ENCODE measurements at places on chromosomes 16 and 17.

DNA sequence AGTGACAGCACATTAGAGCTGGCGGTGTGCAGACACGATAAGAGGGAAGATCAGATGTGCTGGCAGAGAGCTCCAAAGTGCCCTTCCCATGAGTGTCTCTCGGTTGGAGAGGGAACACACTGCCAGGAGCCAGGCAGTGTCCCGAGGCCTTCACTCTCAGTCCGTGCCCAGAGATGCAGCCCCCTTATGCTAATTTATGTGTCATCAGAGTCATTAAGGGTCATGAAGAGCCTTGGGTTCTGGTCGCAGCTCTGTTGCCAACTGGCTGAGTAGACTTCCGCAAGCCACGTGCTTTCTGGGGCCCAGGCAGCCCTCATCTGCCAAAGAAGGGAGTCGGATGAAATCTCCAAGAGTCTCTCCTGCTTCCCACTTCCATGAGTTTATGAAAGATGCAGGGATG lies 232.5 kb downstream of the MSI2 start:
- DNase-seq: no peak

DNA sequence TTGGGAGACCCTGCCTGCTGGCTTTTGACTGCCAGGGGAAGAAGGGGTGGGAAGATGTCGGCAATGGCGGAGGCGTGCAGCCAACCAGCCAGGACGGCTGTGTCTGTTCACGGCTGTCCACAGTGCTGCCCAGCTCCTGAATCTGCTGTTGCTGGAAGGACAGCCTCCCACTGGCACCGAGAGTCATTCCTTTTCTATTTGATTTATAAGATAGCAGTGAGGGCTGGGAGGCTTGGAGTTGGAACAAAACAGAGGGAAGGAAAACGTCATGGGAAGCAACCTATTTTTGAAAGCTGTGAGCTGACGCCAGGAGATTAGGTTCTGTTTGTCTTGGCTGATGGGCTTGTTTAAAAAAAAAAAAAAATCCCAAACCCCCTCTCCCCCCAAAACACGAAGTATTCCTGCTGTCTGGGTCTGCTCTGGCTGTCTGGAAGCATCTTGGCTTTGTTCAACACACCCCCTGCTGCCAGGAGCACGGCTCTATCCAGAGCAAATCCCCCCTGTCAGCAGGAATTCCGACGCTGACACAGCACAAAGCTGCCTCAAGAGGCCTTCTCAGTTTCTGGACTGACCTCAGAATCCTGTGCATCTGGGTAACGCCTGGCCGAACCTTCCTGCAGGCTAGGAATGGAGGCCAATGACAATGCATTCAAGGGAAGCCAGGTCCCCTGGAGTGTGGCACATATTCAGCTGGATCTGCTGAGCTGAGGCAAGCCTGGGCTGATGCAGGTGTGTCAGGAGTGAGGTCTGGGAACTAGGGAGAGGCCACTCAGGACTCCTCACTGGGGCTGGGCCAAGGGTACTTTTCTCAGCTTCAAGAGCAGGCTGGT lies 41.0 kb upstream of the SREBF1 start:
- DNase-seq: no peak

DNA sequence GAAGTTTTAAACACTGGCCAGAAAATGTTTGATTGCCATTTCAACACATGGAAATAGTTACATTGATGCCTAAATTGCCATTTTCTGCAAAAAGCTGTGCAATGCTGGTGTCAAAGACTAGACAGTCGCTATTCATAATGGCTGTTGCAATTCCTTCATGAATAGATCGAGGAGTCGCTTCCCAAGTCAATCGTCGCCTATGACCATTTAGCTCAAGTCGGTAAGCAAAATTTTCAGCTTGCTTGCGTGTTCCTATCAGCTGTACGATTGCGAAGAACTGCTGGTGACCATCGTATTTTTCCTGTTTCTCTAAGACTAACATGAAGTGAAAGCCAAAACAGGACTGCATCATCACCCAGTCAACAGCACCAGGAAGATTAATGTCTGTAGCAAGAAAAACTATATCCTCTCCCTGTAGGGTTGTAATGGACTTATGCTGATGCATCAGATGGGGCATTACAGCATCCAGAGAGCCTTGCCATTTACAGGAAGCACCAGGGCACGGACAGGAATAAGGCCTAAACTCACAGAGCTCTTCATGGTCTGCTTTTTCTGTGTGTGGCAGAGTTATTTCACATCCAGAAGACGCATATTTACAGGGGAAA lies 23.6 kb downstream of the SIAH1 start:
- DNase-seq: no peak

DNA sequence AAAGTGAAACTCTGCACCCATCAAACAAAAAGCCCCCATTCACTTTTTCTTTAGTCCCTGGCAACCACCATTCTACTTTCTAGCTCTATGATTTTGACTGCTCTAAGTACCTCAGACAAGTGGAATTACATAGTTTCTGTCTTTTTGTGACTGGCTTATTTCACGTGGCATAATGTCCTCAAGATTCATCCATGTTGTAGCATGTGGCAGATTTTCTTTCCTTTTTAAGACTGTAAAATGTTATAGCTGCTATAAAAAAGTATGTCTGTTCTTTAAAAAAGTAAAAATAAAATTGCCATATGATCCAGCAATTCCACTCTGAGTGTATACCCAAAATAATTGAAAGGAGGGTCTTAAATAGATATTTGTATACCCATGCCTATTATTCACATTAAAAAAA lies 429.7 kb downstream of the CDH8 start:
- no peak for DNase-seq

DNA sequence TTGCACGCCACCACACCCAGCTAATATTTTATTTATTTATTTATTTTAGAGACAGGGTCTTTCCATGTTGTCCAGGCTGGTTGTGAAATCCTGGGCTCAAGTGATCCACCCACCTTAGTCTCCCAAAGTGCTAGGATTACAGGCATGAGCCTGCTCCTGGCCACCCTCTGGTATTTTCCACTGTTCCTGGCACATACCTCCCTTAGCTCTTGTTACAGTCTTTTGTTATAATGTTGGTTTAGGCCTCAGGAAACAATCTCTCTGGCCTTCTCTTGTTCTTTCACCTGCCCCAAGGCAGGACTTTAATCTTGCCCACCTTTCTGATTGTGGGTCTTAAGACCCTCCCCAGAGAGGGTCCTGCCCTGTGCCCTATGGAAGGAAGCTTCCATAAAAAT lies 3.6 kb upstream of the CYTH1 start:
- no peak for DNase-seq

DNA sequence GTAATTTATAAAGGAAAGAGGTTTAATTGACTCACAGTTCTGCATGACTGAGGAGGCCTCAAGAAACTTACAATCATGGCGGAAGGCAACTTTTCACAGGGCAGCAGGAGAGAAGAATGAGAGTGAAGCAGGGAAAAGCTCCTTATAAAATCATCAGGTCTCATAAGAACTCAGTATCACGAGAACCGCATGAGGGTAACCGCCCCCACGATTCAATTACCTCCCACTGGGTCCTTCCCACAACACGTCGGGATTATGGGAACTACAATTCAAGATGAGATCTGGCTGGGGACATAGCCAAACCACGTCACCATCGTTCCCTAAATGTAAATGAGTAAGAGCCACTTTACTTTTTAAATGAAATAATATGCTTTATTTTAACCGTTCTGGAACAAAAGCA lies 89.9 kb upstream of the NACA2 start:
- no peak for DNase-seq

- DNase-seq: peak; percentile 85
Measured at GRCh38 chr17:979539-980405, at the start of gene NXN. TSS of gene NXN (minus strand) at chr17:979776.

GRCh38 chr17:73749337-73749823 lies 105.1 kb upstream of the SDK2 start:
- no peak for DNase-seq

- DNase-seq: no peak
Measured at GRCh38 chr16:79950932-79951719, 350.6 kb upstream of the MAF start.

- no peak for DNase-seq
Measured at GRCh38 chr17:63137163-63137562, 171.1 kb downstream of the TANC2 start.
